Ureter (tissue), 1 donor: ENCODE measurements at places on chromosomes 11 and 22. TPM values are rescaled to one million over a fixed set of nuclear protein-coding genes. Genes with fewer than 3 reads are reported as not detected.

The KREMEN1 gene
- 16.5 TPM for total RNA-seq

- no peak for DNase-seq
Observed at GRCh38 chr11:15613789-15614188, 499.1 kb downstream of the INSC start.

DNA sequence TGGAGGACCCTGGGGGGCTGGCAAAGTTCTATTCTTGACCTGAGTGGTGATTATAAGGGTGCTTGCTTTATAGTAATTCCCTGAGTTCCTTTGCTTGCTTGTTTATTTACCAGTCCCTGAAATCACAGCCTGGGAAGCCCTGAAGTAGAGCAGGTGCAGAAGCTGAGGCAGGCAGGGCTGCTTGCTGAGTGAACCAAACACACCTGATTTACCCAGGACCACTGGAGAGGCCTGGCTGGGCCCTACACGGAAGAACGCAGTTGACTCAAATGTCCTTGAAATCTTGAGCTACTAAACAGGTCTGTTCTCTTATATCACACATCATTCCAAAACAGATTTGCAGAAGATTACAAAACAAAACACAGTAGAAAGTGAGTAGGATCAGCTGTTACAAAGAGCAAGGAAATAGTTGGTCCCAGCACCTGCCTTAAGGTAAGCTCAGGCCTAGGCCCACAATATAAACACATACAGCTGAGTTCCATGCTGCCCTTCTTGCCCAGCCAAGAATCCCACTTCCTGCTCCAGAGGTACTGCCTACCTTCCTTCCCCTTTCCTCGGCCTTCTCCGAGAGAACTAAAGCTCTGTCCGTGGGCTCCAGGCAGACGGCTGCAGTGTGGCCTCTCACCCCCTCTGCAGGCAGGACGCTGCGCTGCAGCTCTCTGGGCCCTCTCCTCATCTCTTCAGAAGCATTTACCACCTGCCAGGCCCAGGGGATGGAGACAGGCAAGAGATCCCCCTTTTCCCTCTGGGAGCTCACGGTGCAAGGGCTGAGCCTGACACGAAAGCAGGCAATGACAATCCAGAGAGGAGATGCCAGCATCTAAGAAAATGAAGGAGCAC, 46.1 kb upstream of the SCUBE2 start:
- DNase-seq: peak; percentile 82

- no peak for DNase-seq
Observed at GRCh38 chr22:42380769-42381551, 51.2 kb downstream of the NFAM1 start.
